ENCODE measurements at places on chromosomes 6 and 20.

- no peak for DNase-seq
Measured at GRCh38 chr6:85143676-85144075, 306.2 kb upstream of the NT5E start.

GRCh38 chr6:140599916-140600315 is 1225.5 kb upstream of the CITED2 start:
- DNase-seq: no peak

DNA sequence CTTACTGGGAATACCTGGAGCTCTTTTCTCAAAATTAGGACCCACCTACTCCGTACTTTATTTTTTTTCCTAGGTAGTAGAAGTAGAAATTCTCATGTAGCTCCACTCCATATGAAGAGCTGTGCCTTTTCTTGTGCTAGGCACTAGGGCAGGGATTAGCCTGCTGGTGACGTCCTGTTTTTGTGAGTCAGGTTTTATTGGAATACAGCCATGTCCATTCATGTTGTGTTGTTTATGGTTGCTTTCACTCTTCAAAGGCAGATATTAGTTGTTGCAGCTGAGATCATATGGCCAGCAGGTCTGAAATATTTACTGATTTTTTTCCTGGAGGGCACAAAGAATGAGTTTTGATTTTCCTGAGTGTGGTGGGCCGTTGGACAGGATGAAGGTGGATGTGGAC is 20.5 kb downstream of the XRN2 start:
- no peak for DNase-seq

DNA sequence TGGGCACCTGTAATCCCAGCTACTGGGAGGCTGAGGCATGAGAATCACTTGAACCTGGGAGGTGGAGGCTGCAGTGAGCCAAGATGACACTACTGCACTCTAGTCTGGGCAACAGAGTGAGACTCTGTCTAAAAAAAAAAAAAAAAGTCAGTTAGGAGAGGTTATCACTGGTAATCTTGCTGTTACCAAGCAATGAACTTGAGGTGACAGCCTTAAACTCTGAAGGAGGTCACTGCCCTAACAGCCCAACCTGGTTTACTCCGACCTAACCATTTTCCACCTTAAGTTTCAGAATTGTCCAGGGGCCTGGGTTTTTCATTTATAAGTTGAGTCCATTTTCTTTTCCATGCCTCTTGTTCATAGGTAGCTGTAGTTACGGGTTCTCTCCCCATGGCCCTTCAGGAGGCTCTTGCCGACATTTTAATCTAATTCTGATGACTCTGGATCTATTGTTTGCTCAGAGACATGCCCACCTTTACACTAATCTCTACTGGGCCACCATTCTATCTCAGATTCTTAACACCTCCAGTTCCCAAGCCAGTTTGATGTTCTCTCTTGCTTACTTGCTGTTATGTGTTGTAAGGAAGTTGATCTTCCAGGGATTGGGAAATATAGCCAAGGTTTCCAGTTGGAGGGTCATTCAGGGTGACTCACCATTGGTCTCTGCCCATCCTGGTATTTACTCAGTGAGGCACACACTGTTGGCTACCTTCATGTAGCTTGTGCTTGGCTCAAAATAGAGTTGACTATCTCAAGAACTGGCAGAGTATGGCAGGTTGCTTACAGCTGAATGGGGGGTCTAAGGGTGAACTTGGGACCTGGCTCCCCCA is 29.1 kb downstream of the SHLD1 start:
- no peak for DNase-seq

DNA sequence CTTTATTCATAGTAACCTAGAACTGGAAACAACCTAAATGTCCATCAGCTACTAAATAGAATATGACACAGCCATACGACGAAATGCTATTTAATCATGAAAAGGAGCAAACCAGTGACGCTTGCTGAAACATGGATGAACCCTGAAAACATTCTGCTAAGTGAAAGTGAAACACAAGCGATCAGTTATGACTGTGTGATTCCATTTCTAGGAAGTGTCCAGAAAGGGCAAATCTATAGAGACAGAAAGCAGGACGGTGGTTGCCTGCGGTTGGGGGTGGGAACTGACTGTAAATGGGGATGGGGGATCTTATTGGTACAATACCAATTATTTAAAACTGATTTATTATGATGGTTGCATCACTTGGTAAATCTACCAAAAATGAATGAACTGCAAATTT is 126.8 kb downstream of the IPCEF1 start:
- DNase-seq: no peak

- no peak for DNase-seq
Measured at GRCh38 chr6:17574866-17575560, 25.1 kb upstream of the FAM8A1 start.

DNA sequence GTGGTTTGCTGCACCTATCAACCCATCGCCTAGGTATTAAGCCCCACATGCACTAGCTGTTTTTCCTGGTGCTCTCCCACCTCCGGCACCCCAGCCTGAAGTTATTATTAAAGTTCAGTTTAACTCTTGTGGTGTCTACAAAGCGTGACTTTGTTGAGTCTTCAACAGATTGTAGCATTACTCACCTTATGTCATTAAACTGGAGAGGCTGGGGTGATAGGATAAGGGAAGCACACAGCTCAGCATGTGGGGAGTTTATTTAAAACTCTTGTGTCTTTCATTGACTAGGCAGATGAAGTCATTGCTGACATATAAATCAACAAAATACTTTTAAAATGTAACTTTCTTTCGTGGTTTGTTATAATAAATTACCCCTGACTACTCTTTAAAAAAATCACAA is 84.7 kb upstream of the GCM1 start:
- no peak for DNase-seq

DNA sequence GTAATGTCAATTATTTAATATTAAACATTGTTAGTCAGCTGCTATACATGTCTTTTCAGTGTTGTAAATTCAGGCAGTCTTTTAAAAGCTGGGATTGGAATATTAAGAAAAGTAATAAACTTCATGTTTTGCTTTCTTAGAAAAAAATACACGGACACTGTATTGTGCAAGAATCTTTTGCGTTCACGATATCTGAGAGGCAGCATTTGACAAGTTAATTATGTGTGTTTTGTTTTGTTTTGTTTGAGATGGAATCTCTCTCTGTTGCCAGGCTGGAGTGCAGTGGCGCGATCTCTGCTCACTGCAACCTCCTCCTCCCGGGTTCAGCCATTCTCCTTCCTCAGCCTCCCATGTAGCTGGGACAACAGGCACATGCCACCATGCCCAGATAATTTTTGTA is 1661.3 kb downstream of the HACE1 start:
- no peak for DNase-seq

DNA sequence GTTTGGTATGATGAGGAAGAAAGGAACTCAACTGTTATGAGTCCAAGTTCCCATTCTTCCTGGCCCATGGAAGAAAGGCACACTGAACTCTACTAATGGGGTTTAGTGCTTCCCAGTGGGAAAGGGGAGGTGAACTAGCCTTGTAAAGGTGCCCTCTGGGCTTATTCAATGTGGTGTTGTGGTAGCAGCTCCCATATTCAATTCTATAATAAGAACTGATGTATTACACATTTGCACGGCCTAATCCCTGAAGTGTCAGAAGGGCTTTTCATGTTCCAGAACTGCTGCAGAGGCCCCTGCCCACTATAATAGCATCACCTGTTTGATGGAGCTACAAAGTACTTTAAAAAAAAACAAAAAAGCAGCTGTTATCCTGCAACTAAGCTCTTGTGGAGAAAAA is 17.1 kb downstream of the PRKN start:
- DNase-seq: no peak

DNA sequence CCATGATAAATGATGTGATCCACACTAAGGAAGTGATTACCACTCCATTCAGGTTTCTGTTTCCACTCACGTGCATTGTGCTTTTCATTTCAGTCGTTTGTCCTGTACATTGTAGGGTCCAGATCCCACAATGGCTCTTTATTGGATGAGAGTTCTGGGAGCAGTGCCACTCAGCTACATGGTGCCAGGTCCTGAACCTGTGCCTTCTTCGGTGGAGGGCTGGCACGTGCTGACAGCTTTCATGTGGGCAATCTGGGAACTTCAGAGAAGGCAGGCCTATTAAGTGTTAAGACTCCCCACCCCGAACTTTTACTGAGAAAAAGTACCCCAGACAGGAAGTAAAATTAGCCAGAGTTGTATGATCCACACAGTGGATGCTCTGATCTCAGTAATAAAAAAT is 255.0 kb downstream of the ESR1 start:
- no peak for DNase-seq

- no peak for DNase-seq
Measured at GRCh38 chr6:149060985-149061760, 256.3 kb upstream of the TAB2 start.

GRCh38 chr6:12113190-12113577 is 101.1 kb downstream of the HIVEP1 start:
- no peak for DNase-seq

- no peak for DNase-seq
Measured at GRCh38 chr20:3847429-3847940, 851 bp downstream of the MAVS start.

GRCh38 chr6:40443842-40444241 is 143.3 kb downstream of the LRFN2 start:
- DNase-seq: no peak

- DNase-seq: peak; percentile 49
Measured at GRCh38 chr20:62860924-62861691, 514 bp downstream of the TCFL5 start.

DNA sequence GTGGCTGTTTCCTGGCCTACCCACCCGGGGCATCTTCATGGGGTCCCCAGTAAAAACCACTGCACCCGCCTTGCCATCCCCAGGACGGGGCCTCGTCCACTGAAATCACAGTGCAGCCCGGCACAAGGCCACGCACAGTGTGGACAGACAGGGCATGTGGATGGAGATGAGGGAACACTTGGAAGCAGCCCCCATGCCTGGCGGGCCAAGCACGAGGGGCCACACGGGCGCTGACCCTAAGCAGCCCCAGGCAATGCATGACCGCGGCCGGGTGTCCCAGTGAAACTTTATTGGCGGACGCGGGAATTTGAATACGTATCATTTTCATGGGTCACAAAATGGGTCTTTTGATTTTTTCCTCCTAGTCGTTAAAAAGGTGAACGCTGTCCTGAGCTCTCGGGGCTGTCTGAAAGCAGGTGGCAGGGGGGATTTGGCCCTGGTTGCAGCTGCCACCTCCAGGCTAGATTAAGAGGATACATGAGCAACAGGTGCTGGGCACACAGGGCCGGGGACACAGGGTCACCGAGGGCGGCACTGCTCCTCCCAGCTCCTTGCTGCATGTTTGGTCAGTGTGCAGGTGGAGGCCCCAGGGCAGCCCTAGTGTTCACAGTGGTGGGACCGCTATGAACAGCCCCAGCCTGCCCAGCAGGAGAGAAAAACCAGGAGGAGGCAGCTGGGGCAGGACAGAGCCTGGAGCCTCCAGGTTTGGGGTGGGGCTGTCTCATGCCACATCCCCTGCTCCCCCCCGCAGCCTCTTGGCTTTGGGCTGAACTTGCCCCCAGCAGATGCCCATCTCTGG is 74.9 kb upstream of the SLCO4A1 start:
- DNase-seq: no peak

DNA sequence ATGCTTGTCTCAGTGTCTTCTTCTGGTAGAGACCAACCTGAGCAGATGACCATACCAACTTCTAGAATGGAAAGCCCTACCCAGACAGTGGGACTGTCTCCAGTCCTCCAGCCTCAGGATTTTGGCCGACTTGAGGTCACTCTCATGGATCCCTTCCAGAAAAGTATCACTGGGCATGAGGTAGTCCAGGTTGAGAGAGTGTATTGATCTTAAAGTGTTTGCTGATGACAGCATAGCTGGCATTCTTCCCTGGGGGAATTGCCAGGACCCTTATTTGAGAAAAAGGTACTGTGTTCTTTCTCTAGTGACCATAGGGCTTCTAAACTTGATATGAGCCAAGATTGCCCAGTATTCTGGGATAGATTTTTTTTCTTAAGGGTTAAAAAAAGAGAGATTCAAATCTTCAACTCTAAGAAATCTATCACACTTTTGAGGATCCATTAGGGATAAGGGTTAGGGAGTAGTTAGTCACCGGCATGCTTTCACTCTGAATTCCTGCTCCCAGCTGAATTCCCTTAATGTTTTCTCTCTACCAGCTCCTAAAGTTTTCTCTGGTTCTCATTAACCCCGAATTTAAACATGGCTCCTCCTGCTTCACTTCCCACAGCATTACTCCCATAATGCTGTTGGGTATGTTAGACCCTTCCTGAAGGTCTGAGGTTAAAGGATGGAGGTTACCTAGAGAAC is 73.6 kb upstream of the FLRT3 start:
- no peak for DNase-seq

- DNase-seq: no peak
Measured at GRCh38 chr6:94389218-94389617, 969.9 kb upstream of the EPHA7 start.

DNA sequence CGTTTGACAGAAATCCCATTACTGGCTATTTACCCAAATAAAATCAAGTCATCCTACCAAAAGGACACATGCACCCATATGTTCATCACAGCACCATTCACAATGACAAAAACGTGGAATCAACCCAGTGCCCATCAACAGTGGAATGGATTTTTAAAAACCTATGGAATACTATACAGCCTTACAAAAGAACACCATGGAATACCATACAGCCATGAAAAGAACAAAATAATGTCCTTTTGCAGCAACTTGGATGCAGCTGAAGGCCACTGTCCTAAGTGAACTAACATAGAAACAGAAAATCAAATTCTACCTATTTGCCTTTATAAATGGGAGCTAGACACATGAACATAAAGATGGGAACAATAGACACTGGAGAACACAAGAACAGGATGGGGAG is 17.4 kb upstream of the IPCEF1 start:
- DNase-seq: no peak

DNA sequence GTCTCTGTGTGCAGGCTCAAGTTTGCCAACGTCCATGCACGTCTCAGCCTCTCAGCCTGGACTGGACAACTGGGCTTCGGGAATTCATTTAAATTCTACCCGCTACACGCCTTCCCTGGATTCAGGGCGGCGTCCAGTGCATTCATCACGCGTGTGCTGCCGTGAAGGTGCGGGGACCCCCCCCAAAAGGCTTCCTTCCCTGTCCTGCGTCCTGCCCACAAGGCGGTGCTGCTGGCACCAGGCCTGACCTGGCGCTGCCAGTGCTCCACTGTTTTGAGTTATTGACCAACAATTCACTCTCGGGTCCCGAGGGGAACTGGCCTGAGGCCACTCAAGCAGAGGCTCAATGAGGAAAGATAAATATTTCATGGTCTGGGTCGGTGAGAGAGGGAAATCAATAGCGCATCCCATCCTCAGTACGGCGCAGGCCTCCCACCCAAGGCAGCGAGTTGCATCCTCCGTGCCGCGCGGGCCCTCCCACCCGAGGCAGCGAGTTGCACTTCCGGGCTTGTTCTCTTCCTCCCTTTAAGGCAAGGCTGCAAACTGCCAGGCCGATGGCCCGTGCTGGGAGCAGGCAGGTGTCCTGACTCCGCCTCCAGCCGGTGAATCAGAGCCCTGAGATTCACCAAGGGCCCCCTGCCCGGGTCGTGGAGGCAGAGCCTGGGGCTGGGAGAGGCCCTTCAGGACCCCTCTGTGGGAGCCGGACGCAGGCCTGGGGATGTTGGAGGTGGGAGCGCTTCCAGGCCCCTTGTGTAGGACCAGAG is 22.8 kb upstream of the BHLHE23 start:
- peak; percentile 58 for DNase-seq

DNA sequence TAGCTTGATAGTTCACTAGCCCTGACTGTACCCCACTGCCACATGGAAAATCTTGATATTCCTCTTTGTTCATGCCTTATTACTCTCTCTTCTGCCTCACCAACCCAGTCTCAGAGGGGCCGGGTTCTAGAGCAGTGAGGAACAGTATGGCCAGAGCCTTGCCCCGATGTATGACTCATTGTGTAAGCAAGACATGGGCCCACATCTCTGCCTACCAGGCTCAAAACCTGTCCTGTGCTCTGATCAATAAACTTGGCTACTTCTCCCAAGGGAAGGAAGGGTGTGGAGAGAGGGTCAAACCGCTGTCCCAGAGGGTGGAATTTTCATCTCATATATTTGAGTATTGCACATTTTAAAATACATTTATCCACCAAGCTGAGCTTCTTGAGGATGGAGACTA is 91.7 kb downstream of the DNAH8 start:
- DNase-seq: no peak

Measured in iPS-NIHi11 (cell line).